GM04503 (cell line): ENCODE measurements at places on chromosomes 13 and 19.

DNA sequence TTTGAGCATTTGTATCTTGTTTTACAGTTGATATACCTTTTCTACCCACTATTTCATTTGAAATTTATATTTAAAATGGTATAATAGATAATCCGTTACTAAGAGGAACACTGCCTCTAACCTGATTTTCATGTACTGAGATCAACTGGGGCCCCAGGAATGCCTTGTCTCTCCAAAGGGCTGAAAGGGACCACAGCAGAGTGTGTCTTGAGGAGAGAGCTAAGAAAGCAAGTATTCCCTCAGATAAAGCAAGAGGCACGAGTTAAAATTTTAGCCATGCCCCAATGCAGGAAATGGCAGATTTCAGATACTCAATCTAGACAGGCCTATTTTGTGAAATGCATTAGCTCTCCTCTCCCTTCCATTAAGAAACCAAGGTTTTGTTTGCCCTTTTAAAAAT is 10.7 kb downstream of the UQCRFS1 start:
- DNase-seq: no peak

- DNase-seq: no peak
Observed at GRCh38 chr13:107185889-107186288, 618.0 kb upstream of the ARGLU1 start.

- DNase-seq: no peak
Observed at GRCh38 chr19:30896554-30896953, 452.7 kb downstream of the TSHZ3 start.

DNA sequence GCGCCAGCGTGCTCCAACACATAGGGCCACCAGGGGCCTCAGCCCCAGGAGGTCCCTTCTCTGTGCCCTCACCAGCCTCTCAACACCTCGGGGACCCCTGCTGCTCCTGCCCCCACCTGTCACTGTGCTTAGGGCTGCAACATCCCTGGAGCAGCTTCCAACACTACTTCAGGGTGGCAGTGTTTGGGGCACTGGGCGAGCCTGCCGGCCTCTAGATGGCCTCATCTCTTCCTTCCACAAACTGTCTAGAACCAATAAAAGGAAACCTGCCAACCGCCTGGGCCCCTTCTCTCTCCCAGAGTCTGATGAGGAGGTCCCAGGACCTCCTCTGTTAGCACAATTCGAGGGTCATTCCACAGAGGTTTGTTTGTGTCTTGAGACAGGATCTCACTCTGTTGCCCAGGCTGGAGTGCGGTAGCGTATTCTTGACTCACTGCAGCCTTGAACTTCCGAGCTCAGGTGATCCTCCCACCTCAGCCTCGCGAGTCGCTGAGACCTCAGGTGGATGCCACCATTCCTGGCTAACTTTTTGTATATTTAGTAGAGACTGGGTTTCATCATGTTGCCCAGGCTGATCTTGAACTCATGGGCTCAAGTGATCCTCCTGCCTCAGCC is 10.1 kb upstream of the SHD start:
- DNase-seq: no peak

- DNase-seq: no peak
Observed at GRCh38 chr13:99505814-99506269, 4.6 kb downstream of the TM9SF2 start.

GRCh38 chr19:23554548-23554947 is 132.5 kb downstream of the ZNF675 start:
- no peak for DNase-seq

GRCh38 chr13:109743706-109744453 is 42.5 kb downstream of the IRS2 start:
- no peak for DNase-seq

GRCh38 chr13:79675931-79676660 is 195.1 kb downstream of the NDFIP2 start:
- no peak for DNase-seq

- DNase-seq: peak; percentile 80
Observed at GRCh38 chr13:51643882-51644281, 59.6 kb downstream of the WDFY2 start.

DNA sequence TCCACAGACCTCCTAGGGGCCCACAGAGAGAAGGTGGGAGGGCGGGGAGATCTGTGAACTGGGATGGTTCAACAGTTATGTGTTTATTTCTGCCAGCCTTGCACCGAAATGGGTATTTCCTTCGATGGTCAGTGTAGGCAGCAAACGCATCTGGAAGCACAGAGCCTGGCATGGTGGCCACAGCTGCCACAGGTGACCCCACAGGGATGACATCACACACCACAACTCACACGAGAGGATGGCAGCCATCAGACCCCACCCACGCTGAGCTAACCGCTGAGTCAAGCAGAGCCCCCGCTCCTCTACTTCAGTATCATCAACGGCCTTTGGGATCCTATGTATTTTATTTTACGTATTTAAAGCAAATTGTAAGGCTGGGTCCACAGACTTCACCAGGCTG is 37.4 kb downstream of the NAXD start:
- no peak for DNase-seq

DNA sequence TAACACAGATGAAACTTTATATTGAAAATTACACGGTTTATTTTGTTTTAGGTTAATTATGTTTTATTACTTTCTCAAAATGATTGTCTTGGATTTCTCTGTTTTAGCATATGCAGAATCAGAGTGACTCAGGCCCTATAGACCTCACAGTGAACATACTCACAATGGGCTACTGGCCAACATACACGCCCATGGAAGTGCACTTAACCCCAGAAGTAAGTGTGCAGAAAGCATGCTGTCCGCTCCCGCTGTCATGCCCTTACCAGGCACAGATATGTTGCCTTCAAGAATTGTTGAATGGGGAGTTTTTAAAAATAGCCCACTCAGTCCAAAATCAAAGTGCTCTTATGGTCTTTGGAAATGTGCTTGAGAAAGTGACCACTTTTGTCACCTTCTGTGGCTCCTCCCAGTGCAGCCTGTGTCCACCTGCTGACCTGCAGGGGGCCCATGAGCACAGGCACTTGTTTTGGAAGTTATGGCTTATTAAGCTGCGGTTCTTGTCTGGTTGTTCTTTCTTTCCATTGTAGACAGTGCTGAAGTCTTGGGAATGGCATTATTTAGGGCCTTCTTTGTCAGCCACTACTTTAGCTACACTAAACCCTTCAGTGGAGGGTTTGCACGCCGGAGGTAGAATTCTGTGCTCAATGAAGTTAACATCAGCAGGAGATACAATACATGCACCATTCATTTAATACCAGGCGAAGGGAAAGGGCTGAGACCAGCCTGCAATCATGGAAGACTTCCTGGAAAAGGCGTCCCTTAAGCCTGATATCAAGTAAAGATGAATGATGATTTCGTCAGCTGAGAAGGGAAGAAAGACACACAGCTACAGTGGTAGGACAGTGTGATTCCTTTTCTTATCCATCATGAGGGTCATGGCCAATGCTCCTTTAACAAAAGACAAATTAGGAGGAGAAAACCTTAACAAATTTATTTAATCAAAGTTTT is 36.7 kb downstream of the CUL4A start:
- DNase-seq: no peak

- no peak for DNase-seq
Observed at GRCh38 chr19:17114414-17114831, 38.8 kb downstream of the MYO9B start.

DNA sequence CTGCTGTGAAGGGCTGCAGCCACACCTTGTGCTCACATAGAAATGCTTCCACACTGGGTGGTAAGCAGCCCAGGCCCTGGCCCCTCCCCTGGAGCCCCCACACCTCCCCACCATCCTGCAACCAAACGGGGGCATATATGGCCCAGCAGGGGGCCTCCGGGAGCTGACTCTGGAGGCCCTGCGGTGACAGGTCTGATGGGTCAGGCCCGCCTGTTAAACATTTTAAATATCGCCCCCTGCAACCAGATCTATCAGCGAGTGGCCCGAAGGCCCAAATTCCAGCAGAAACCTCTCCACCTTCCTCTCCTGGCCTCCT is 48.0 kb upstream of the KATNAL1 start:
- DNase-seq: no peak

DNA sequence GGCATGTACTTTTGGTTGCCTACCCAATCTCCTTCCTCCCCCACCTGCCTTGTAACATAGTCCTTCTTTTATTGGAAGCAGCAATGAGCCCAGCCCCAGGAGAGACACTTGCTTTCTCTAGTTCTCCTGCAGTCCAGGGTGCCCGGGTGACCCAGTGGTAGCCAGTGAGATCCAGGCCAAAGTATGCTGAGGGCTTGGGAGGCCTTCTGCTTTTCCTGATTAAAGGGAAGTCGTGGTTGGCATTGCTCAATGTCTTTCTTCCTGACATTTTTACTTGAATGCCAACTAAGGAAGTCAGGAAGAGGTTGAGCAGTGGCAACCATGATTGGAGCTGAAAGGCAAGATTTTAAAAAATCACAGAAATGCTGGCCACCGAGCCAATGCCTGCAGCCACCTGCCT is 25.7 kb downstream of the CNMD start:
- no peak for DNase-seq

- DNase-seq: no peak
Observed at GRCh38 chr19:5621945-5622464, 571 bp downstream of the SAFB2 start.

GRCh38 chr19:33569821-33570220 is 48.2 kb upstream of the PEPD start:
- DNase-seq: no peak

DNA sequence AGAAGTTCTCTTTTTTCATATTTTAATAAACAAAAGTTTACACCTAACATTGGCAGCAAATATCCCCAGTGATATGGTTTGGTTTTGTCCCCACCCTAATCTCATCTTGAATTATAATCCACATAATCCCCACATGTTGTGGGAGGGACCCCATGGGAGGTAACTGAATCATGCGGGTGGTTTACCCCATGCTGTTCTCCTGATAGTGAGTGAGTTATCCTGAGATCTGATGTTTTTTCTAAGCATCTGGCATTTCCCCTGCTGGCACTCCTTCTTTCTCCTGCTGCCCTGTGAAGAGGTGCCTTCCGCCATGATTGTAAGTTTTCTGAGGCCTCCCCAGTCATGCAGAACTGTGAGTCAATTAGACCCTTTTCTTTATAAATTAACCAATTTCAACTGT is 214.7 kb downstream of the SLITRK1 start:
- DNase-seq: no peak

GRCh38 chr13:96967248-96967745 is 27.0 kb downstream of the OXGR1 start:
- DNase-seq: no peak

DNA sequence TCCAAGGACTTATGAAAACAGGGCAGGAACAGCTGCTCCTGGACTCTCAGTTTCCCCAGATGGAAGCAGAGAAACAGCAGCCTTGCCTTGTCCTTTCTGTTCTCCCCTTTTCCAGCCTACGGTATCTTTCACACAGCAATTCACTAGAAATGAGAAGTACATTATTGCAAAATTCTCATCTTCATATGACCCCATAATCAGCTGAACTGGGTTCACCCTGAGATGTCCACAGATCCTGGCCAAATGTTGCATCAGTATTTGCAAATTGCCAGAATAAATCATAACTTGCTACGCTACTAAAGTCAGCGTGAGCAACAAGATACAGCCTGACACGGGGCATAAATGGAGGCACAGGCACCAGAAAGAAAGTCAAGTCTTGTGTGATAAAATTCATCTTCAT is 16.1 kb downstream of the VSTM1 start:
- DNase-seq: no peak

DNA sequence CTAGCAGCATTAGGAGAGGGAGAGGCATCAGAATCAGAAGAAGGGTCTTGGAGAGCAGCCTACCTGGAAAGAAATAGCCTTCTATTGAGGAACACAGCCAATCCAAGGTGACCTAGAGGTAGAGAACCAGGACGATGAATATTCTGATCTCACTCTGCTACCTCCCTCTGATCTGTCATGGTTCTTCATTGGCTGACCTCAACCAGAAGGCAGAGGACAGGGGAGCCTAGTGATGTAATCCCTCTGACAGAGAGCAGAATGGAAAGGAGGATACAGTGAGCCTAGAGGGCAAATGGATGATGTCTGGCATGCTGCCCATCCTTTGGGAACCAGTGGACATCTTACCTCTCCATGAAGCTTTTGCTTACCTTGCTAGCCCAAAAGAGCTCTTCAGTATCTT is 3.6 kb downstream of the ZNF507 start:
- no peak for DNase-seq

GRCh38 chr19:42272535-42272897 is 3.5 kb downstream of the CIC start:
- DNase-seq: no peak

- DNase-seq: no peak
Observed at GRCh38 chr13:105918842-105919741, 616.4 kb downstream of the EFNB2 start.

GRCh38 chr13:41282129-41282571 is 18.8 kb upstream of the MTRF1 start:
- no peak for DNase-seq

DNA sequence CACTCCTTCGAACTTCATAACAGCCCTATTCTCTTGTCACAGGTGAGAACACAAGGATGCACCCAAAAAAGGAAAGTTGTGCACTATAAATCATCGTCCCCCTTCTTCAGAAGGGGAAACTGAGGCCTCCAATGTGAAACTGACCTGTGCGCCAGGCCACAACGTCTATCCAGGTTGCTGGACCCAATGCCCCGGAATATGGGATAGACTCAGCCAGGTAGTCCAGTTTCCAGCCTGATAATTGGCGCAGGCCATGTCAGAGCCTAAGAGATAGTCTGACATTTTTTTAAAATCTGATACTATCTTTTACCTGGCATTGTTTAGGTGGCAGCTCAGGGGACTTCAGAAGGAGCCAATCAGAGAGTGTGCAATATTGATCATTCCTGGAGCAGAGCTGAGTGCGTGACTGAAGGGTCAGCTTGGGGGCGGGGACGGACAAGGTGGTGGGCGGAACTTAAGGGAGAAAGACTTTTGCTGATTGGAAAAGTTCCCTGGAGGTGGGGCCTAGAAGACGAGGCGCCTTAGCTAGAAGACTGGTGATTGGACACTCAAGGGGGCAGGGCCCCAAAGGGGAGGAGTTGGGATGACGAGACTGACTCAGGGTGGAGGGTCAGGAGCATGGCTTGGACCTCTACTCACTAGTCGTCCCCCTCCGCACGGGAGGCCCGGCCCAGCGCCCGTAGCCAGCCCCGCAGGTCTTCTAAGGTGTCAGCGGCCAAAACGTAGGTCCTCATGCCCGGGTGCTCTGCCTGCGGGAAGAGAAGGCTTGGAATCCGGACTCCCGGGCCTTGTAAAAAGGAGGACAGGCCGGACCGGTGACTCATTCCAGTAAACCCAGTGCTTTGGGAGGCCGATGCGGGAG is 8.5 kb downstream of the PLEKHA4 start:
- DNase-seq: no peak

- DNase-seq: no peak
Observed at GRCh38 chr19:5006201-5006600, 37.3 kb downstream of the KDM4B start.

- DNase-seq: no peak
Observed at GRCh38 chr19:55149078-55150003, at the start of gene TNNT1. TNNT1 (minus strand) TSS chr19:55149206; CDS start chr19:55147157, 2,049 bp downstream.

GRCh38 chr19:46786236-46787039 is 2.0 kb downstream of the SLC1A5 start:
- DNase-seq: peak; percentile 78

DNA sequence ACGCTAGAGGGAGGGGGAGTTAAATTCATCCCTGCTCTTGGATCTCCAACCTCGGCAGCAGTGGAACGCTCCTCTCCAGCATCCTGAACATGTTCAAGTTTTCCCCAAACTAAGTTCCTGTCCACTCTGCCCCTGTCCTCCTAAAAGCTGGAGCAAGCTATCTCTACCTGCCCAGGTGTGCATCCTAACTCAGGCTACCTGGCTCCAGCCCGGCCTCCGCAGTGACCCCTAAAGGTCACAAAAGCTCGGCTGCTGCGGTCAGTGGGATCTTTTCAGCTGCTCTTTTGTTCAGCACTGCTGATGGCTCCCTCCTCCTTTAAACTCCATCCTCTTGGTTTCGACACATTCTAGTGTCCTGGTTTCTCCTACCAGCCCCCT is 1.4 kb downstream of the DCUN1D2 start:
- DNase-seq: no peak
